ENCODE measurements at places on chromosomes 11 and 22.

GRCh38 chr11:30447058-30447640, 124.2 kb downstream of the ARL14EP start:
- no peak for DNase-seq

GRCh38 chr22:47230251-47230650, 467.8 kb downstream of the TBC1D22A start:
- DNase-seq = no peak

DNA sequence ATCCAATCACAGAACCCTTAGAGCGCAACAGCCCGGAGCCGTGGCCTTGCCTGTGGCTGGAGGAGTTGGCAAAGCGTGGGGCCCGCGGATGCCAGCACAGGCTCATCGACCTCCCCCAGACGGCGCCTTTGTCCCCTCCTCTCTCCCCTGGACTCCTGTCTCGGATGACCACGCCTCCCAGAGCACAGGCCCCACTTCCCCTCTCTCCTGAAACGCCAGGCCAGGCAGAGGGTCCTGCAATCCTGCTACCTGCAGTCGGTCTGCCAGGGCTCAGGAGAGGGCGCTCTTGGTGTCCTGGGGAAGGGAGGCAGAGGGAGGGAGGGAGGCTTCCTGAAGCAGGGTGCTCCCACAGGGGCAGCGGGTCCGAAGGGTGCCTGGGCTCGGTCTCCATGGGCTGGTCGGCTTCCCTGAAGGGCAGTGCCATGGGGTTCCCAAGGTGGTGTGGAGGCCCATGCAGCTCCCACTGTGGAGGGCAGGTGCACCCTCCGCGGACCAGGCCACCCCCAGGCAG, 16.6 kb upstream of the TTLL12 start:
- DNase-seq = no peak

- no peak for DNase-seq
Observed at GRCh38 chr11:111633756-111634362, 31.6 kb downstream of the SIK2 start.

- peak; percentile 59 for DNase-seq
Observed at GRCh38 chr11:102318469-102318868, 1.2 kb downstream of the BIRC3 start.

- no peak for DNase-seq
Observed at GRCh38 chr11:74138021-74138420, 32.8 kb downstream of the C2CD3 start.

DNA sequence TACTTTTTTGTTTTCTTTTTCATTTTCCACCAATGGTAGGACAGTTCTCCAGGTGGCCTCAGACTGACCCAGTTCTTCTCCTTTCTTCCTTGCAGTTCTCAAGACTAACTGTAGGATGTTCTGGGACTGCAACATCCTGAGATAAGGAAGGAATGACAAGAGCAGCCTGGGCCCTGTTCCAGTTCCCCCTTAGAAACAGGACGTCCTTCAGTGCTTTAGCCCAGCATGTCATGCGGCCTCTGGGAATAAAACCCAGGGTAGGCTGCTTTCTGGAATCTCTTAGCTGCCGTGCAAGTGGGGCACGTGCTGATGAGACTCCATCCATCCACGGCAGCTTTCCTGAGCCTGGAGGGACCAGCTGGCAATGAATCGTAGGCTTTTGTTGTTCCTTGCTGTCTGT, 24.0 kb upstream of the CADM1 start:
- DNase-seq = no peak

Data from stimulated activated CD4-positive, alpha-beta T cell treated with anti-CD3 and anti-CD28 coated beads, Interleukin-15, amount 100 ng/mL, for 48 hours (primary cell).